Suprapubic skin (tissue), 4 donors: ENCODE measurements at places on chromosomes 1 and 21.

- no peak for DNase-seq
These were observed 113.4 kb upstream of the ATP1A1 start for GRCh38 chr1:116259663-116260062.

DNA sequence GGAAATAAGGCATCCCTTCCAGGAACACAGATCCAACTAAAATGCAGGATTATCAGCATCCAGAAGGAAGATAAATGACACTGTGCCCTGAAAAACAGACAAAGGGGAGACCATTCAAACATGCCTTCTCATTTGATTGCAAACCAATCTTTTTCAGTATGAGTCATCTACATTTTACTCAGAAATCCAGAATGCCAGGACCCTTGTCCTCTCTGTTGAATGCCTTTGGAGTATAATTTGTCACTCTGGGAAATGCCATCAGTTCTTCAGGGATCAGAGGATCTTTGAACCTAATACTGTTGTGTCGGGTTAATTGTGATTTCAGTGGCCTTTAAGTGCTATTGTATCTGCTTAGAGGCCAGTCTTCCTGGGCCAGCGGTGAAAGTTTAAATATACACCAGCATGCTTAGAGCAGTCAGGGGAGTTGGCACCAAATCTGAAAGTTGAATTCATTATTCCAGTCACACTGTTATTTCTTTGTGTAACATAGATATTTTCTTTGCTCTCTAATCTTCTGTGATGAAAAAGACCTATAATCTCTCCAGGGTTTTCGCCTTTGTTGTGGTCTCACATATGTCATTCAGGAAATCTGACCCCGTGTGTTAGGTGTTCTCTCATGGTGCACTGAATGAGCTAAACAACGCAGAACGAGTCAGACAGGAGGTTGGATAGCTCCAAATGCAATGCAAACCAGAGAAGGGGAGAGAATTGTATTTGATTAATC, 364.8 kb upstream of the SGIP1 start:
- no peak for DNase-seq

- no peak for DNase-seq
These were observed 67.5 kb downstream of the DISC1 start for GRCh38 chr1:231694075-231694431.

GRCh38 chr1:201348211-201348566, 29.3 kb downstream of the TNNT2 start:
- peak; percentile 59 for DNase-seq

DNA sequence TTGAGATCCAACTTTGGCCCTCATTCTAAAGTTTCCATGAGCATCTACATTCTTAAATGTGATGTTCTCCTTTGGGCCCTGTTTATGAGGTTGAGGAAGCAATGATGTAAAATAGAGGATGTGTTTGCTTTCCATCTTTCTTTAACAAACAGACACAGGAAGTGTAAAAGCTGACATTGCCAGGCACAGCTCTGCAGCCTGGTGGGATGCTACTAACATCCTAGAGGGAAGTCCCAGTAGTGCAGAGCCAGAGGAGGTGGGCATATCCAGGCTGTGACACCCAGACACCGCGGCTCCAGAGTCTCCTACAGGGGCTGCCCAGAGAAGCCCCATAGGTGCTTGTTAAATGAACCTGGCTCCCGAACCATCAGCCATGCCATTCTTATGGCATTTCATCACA, 16.2 kb downstream of the OLFML2B start:
- DNase-seq, result no peak

GRCh38 chr1:110011527-110012041, 22.8 kb upstream of the STRIP1 start:
- no peak for DNase-seq

GRCh38 chr1:41414296-41414695, 53.1 kb downstream of the FOXO6 start:
- DNase-seq, result no peak

- no peak for DNase-seq
These were observed 1.5 kb downstream of the SCNN1D start for GRCh38 chr1:1281533-1282321.
